ENCODE measurements at places on chromosomes 12 and 14.

DNA sequence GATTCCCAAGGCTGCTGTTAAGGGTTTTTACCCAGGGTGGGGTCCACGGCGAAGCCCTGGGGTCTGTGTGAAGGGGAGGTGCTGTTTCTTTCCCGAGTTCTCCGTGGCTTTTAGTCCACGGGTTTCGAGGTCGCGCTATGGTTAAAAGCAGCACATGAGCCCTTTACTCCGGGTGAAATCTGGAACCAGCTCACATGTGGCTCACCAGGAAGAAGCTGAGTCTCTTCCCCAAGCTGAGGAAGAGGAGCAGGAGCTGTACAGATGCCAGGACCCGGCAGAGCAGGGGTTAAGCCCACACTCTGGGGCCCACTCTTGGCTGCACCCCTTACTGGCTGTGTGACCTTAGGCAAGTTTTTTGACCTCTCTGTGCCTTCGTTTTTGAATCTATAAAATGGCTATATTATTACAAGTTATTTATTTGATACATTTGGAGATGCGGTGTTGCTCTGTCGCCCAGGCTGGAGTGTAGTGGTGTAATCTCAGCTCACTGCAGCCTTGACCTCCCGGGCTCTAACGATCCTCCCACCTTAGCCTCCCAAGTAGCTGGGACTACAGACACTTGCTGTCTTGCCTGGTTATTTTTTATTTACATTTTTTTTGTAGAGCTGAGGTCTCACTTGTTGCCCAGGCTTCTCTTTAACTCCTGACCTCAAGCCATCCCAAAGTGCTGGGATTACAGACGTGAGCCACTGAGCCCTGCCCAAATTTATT lies 266.3 kb downstream of the AACS start:
- no peak for DNase-seq

DNA sequence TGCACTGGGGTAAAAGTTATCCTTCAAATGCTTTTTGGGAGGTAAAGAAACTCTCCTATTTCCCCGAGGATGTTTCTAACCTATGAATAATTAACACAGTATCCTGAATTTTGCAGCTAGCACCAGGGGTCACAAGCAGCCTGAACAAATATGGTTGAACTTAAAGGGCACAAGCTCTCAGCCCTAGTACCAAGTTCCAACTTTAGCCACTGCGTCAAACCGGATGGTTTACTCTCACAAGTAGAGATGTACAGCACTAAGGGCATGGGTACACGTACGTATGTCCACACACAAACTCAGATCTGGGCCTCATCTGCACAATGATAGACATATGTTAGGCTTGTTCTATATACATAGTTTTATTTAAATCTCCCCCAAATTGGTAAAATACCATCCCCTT lies 4.7 kb downstream of the CCDC88C start:
- DNase-seq = no peak

GRCh38 chr14:104741108-104741802 lies 11.7 kb upstream of the SIVA1 start:
- DNase-seq = no peak

DNA sequence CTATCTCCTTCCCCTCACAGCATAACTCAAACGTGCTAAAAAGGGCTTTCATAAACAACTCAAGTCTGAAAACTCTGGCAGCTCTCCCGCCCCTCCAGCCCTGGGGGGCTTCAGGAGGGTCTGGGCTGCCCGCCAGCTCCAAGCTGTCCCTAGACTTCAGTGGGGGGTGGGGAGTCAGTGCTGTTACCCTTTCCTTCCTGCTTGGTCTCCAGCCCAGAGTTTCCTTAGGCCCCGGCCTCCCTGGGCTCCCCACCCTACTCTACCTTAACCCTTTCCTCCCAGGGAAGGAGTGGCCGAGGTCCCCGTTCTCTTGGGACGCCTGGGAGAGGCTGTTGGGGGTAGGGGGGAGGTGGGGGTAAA lies 530 bp upstream of the NYNRIN start:
- DNase-seq = no peak

- no peak for DNase-seq
Measured at GRCh38 chr12:122672515-122672914, 30.6 kb downstream of the HCAR2 start.
